ENCODE measurements at places on chromosomes 1 and 21.
A peak's percentile ranks its signal among the peaks of the same experiment; 100 is the strongest.

DNA sequence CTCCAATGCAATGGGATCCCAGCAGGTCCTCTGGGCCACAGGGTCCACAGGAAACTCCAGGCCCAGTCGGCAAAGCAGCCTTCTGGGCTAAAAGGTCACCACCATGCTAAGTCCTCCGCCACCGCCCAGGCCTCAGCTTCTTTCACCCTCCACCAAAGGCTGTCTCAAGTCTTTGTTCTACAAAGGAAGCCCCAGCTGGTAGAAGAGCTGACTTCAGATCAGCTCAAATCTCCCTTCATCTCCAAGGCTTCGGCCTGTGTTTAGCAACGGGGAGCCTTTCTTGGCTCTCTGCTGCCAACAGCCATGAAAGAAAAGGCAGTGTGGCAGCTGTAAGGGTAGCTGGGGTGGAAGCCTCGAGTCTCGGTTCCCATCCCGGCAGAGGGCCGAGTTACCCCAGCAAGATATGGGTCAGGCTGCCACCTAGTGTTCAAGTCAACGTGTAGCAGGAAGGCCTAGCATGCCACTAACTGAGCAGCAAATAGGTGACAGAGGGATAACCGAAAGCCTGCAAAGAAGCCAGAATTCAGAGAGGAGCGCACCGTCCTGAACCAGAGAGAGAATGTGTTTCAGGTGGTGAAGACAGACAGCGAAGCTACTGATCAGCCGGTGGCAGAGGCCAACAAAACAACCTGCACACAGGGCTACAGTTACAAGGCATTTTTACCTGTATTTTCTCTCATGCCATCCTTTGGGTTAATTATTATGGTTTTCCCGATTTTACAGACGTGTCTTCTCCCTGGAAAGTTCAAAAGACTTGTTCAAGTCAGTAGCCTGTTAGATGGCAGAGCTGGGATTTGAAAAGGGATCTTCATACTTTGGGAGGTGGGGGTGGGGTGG is 26.8 kb upstream of the CRNN start:
- DNase-seq, result peak; percentile 70
- peaks cover 13% of the 10 kb centered on the region for H3K4me1 ChIP-seq
- peaks cover 4% of the 10 kb centered on the region for H3K27me3 ChIP-seq
- H3K36me3 ChIP-seq, result no peaks in the 10 kb centered on the region

GRCh38 chr1:41795205-41795762 is 123.4 kb downstream of the HIVEP3 start:
- H3K4me3 ChIP-seq, result no peak overlapping the region
- no peaks in the 10 kb centered on the region for H3K27me3 ChIP-seq
- H3K4me1 ChIP-seq, result peaks cover 13% of the 10 kb centered on the region
- H3K27ac ChIP-seq, result no peak overlapping the region

DNA sequence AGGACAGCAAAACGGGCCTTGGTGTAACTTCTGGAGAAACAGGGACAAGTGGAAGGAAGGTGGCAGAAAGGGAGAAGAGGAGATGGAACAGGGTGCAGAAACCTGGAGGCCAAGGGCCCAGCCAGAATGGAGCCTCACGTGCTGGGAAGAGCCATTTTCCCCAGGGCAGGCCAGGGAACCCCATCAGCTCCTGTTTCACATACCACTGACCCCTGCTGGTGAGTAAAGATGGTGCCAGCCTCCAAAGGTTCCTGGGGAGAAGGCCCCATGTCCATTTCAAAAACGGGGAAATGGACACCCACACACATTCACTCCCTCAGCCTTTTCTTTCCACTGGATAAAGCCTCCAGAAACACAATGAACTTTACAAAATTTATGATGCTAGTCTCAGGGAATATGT is 57.6 kb upstream of the JUN start:
- no peaks in the 10 kb centered on the region for H3K4me1 ChIP-seq
- no peak overlapping the region for H3K27ac ChIP-seq
- H3K27me3 ChIP-seq, result no peaks in the 10 kb centered on the region
- no peak overlapping the region for H3K4me3 ChIP-seq

DNA sequence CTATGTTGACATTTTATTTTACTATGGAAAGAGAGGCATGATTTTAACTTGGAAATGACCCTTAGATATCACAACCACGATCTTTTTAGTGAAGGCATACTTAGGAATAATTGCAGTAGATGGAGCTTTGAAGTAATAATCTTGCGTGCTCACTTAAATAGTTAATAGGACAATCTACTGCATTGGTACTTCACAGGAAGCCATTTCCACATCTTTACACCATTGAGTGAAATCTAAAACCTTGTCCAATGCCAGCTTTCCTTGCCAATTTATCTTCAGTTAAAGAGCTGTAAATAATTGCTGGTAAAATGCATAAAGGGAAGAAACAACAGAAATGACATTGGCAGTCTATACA is 586.3 kb downstream of the ADGRL2 start:
- H3K36me3 ChIP-seq, result no peaks in the 10 kb centered on the region
- no peaks in the 10 kb centered on the region for H3K27me3 ChIP-seq
- no peak overlapping the region for H3K27ac ChIP-seq
- no peaks in the 10 kb centered on the region for H3K4me1 ChIP-seq
- DNase-seq, result no peak

DNA sequence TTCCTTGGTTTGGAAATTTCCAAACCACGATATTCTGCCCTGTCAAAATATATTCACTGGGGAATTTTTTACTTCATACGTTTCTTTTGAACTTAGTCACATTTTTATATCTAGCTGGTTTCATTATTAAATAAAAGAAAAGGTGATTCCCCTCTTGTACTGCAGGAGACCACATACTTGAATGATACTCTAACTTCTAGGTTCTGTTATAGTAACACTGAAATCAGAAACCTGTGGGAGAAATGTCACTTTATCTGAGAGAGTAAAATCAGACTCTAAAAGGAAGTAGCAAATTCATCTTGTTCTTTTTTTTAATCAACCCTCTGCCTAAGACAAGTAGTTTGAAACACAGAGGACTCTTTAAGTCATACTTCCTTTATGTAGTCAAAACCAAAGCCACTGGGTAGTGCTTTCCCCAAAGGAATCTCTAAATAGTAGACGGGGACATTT is 34.4 kb downstream of the MRPL39 start:
- H3K27me3 ChIP-seq, result no peaks in the 10 kb centered on the region
- H3K4me3 ChIP-seq, result no peak overlapping the region
- peaks cover 22% of the 10 kb centered on the region for H3K4me1 ChIP-seq
- no peak for DNase-seq
- peaks cover 8% of the 10 kb centered on the region for H3K36me3 ChIP-seq

DNA sequence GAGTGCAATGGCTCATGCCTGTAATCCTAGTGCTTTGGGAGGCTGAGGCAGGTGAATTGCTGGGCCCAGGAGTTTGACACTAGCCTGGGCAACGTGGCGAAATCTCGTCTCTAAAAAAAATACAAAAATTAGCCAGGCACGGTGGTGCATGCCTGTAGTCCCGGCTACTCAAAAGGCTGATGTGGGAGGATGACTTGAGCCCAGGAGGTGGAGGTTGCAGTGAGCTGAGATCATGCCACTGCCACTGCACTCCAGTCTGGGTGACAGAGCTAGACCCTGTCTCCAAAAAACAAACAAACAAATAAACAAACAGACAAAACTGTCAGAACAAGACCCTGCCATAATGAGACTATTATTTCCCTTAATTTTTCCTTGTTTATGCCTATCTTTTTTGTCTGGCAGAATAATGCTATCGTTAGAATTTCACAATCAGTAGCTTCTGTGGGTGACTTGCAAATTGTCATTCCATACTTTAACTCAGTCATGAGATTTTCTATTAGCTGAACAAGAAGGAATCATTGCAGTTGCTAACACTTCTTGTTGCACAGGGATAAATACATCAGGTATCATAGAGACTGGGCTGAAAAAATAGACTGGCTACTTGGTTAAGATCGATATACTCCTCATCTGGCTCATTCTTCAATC is 7.5 kb upstream of the THEM4 start:
- H3K4me3 ChIP-seq, result no peak overlapping the region
- no peak for DNase-seq
- H3K4me1 ChIP-seq, result no peaks in the 10 kb centered on the region
- no peak overlapping the region for H3K27ac ChIP-seq

GRCh38 chr1:32746130-32746529 is 43.6 kb upstream of the SYNC start:
- H3K36me3 ChIP-seq, result no peaks in the 10 kb centered on the region
- no peaks in the 10 kb centered on the region for H3K27me3 ChIP-seq
- H3K27ac ChIP-seq, result no peak overlapping the region
- no peak overlapping the region for H3K4me3 ChIP-seq
- no peak for DNase-seq
- H3K4me1 ChIP-seq, result peaks cover 24% of the 10 kb centered on the region

GRCh38 chr1:242411901-242412300 is 112.6 kb downstream of the PLD5 start:
- H3K27me3 ChIP-seq, result no peaks in the 10 kb centered on the region
- H3K4me3 ChIP-seq, result no peak overlapping the region
- H3K27ac ChIP-seq, result no peak overlapping the region
- H3K4me1 ChIP-seq, result no peaks in the 10 kb centered on the region

DNA sequence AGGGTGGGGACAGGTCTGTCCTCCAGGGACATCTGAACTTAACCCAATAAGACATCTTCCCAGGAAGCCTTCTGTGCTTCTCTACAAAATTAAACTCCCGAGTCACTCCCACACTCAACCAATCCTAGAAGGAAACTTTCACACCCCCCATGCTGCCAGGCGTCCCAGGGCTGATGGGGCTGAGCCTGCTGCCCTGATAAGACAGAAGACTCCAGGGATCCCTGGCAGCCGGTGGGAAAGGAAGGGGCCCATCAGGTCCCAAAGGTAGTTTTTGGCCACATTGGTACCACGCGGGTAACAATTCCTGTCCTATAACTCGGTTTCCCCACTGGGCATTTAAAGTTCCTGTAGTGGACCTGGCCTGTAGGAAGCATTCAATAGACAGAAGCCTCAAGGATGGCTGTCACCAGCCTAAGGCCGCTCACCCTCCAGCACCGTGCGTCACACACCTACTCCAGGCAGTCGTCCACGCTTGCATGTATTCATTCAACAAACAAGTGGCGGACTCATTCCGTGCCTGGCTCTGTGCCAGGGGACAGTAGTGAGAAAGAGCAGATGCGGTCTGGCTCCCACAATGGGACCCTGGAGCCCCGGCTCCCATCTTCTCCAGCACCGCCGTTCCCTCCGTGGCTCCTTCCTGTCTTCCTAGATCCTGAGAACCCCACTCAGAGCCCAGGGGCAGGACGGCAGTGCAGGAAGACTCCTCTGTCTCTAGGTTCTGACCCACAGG is 465.2 kb downstream of the NPHP4 start:
- H3K4me1 ChIP-seq, result no peaks in the 10 kb centered on the region
- no peaks in the 10 kb centered on the region for H3K36me3 ChIP-seq
- H3K27me3 ChIP-seq, result peaks cover 3% of the 10 kb centered on the region
- DNase-seq, result no peak
- no peak overlapping the region for H3K4me3 ChIP-seq

DNA sequence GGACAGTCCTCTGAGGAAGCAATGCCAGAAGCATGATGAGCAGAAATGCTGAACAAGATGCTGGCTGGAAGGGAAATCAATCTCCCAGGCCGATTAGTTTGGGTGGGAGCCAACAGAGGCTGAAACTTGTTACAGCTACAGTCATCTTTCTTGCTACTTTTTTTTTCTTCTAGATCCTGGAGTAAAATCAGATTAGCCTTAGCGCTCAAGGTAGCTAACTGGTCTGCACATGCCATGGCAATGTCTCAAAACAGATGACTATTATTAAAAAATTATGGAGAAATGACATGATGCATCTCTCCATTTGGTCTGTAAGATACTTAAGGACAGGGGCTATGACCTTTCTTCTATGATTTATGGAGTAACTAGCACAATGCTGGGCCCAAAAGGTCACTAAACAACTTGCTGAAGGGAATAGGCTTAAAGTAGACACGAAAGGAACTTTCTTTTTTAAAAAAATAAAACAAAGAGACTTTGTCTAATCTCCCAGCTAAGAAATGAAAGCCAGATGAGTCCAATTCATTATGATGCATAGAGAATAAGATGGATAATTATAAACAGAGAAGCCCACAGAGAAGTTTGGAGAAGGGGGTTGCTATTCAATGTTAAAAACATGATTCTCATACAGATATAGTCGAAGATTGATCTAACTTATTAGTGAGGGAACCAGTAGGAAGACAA is 42.5 kb downstream of the UTP25 start:
- no peaks in the 10 kb centered on the region for H3K27me3 ChIP-seq
- no peaks in the 10 kb centered on the region for H3K36me3 ChIP-seq
- DNase-seq, result no peak

GRCh38 chr1:205805082-205805711 is 7.8 kb downstream of the SLC41A1 start:
- peaks cover 9% of the 10 kb centered on the region for H3K36me3 ChIP-seq
- no peaks in the 10 kb centered on the region for H3K27me3 ChIP-seq
- no peak overlapping the region for H3K27ac ChIP-seq
- peaks cover 70% of the 10 kb centered on the region for H3K4me1 ChIP-seq

DNA sequence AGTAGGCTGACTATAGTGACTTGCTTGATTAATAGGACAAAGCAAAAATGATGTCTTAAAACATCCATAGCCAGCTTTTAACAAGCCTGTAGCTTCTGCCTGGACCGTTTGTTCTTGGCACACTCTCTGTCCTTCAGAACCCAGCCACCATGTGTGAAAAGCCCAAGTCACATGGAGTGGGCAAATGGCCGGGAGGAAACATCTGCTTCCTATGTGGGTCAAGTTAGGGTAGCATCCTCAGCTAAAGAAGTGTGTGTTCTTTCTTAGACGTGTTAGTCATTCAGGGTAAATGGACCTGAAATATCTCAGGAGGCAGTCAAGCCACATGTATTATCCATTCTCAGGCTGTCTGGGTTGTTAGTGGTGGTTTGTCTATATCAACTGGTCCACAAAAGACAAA is 23.4 kb downstream of the RD3 start:
- no peak overlapping the region for H3K27ac ChIP-seq
- no peak overlapping the region for H3K4me3 ChIP-seq
- H3K4me1 ChIP-seq, result peaks cover 13% of the 10 kb centered on the region
- no peak for DNase-seq
- no peaks in the 10 kb centered on the region for H3K36me3 ChIP-seq

DNA sequence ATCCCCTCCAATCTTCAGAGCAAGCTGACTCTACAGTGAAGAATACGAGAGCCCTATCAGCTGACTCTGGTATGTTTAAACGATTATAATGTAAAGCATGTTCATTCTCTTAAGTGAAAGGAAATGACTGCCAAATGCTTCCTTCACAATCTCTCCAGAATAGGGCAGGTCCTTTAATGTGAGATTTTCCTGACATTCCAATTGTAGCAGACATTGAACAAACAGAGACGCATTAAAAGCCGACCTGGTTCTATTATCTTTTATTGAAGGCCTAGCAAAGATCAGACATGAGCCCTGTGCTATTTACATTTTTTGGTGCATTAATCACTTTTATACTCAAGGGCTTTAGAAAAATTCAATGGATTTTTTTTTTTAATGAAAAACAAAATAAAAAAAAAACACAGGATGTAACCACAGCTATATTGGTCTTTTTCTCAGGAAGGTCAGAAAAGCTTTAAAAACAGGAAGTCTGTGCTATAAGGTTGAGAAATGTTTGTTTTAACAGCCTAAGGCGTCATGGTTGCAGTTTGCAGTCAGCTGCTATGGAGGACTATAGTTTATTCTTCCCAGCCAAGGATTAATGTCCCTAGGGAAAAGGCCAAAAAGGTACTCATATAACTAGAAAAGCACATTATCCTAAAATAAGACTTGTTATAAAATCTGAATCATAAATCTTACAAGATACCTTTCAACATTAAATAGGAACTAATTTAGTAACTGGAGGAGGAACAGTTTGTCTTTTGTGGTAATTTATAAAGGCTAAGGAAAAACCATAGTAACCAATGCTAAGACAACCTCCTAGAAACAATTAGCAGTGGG is 104.8 kb downstream of the RERE start:
- H3K4me1 ChIP-seq, result peaks cover 27% of the 10 kb centered on the region
- H3K27me3 ChIP-seq, result no peaks in the 10 kb centered on the region
- peak overlapping the region; percentile 77 for H3K27ac ChIP-seq
- DNase-seq, result no peak
- peak overlapping the region; percentile 18 for H3K4me3 ChIP-seq
- H3K36me3 ChIP-seq, result no peaks in the 10 kb centered on the region

GRCh38 chr1:165914136-165914798 is 86.9 kb downstream of the UCK2 start:
- H3K4me3 ChIP-seq, result no peak overlapping the region
- H3K36me3 ChIP-seq, result no peaks in the 10 kb centered on the region
- H3K27me3 ChIP-seq, result no peaks in the 10 kb centered on the region
